ENCODE measurements at places on chromosomes 7 and 10.

- DNase-seq = no peak
Observed at GRCh38 chr7:87926581-87927461, 7.2 kb upstream of the ADAM22 start.

GRCh38 chr7:6443372-6443941 lies 4.3 kb downstream of the DAGLB start:
- no peak for DNase-seq

DNA sequence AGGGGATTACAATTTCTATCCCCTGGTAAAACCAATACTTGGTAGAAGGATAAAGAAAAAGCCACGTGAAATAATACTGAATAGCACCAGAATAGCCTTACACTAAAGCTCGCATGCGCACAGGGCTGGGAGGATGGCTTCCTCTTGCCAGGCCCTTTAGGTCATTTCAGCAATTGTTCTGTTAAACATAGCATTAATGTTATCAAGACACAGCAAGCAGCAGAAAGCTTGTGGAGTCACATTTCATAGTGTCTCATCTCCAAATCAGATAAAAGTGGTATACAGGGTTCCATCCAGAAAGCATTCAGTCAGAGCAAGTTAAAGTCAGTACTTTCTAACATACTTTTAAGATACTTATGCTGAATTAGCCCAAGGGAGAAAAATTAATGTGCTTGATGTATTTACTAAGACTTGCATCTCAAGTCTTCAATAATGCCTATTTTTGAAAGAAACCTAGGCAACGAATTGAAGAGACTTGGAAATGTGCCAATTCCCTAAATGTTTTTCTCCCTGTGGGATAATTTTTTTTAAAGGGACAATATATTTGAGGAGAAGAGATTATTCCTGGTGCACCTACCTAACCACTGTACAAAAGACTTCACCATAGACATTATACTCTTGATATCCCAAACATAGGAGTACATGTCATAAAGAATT lies 14.3 kb upstream of the NPM3 start:
- no peak for DNase-seq

DNA sequence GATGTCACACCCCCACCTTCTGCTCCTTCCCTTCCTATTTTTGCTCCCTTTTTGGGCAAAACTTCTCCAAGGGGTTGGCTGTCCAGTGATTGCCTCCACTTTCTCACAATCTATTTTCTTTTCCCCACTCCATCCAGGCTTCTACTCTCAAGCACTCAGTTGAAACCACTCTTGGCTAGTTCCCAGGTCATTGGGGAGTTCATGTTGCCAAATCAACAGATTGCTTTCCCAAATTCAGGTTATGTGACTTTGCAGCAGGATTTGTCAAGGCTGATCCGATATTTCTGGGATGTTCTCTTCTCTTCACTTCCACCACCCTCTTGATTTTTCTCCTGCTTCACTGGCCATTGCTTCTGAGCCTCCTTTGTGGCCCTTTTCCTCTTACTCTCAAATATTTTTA lies 258.7 kb upstream of the SLC26A5 start:
- DNase-seq = no peak

DNA sequence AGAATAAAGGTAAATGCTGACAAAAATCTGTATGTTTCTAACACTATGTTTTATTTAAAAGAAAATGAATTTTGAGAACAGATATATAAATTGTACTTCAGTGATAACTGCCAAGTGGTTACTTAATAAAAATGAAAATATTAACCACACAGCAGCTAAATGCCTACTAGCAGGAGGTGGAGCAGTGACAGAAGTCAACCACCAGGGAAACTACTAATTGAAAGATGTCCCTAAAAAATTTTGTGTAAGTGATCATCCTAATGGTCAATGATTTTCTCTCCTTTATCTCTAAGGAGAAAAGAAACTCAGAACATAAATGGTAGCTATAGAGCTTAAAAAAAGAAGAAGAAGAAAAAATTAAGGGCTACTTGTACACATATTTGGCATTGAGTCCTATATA lies 22.9 kb downstream of the WNT16 start:
- no peak for DNase-seq

Measured in activated T-helper 1 cell treated with anti-CD3 and anti-CD28 coated beads, Interleukin-2, amount 50 U/mL, for 16 hours (primary cell).